DMS79 (cell line): ENCODE measurements at places on chromosomes 6 and 20.
A peak's percentile ranks its signal among the peaks of the same experiment; 100 is the strongest.

GRCh38 chr6:147055821-147056392 is 148.3 kb upstream of the STXBP5 start:
- DNase-seq, result no peak

GRCh38 chr6:144749263-144749662 is 464.1 kb downstream of the UTRN start:
- no peak for DNase-seq

DNA sequence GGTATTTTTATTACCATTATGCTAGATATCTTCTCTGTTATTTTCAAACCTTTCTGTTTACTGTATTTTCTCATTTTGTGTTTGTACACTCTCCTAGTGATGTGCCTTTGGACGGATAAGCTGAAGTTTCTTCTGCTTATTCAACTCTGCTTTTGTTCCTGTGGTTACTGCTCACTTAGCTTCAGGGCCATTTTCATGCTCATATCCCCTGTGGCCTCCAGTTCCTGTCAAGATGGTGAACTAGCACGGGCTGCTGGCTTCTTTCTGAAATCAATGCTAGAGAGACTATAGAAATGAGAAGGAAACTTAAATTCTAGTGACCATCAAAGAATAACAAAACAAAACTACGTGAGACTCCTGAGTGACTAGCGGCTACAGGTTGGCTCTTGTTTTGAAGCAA is 6.8 kb upstream of the CST8 start:
- DNase-seq, result no peak

DNA sequence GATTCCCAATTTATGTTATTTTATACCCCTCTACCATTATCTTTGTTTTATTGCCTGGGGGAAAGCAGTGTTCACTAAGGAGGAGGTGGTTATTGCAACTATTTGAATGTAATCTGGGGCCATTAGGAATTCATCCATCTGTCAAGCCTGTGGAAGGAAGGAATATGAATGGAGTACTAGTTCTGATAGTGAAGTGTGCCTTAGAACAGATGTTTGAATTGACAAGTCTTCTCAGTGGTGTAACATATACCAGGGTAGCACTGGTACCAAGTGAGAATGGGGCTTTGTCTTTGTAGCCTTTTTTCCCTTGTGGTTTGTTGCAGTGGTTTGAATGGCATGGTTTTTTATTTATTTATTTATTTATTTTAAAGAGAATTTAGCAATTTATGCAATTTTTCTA is 27.9 kb upstream of the HDAC2 start:
- DNase-seq, result no peak

- no peak for DNase-seq
Measured at GRCh38 chr6:141824350-141824749, 308.4 kb upstream of the GJE1 start.

- DNase-seq, result no peak
Measured at GRCh38 chr20:49549801-49550551, 18.0 kb downstream of the PTGIS start.

- no peak for DNase-seq
Measured at GRCh38 chr20:6122111-6122872, 538 bp downstream of the FERMT1 start.

DNA sequence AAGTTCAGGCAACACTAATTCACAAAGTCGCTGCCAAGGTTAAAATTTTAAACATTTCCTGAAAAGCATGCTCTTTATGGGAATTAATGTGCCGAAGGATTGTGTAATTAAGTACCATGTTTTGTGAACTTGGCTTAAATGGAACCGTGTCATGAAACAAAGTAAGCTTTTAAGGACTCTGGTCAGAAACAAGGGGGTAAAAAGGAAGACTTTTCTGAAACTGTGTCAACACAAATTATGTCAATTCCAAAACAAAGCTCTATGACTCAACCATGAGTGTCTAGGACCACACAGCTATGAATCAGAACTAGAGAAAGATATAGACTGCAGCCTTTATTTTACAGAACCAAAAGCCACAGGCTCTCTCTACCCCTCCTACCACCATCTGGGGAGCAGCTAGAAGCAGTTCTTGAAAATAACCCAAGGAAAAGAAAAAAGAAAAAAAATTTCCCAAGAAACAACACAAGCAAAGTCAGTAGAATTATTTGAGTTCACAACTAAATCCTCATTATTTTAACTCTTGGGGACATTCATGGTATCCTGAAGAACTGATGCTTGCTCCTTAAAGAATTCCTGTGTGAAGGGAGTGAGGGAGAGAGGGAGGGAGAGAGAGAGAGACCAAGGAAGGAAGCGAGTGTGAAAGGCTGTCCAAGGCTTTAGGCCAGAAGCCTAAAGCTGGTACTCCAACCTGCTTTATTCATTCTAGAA is 81.9 kb downstream of the ZMYND8 start:
- no peak for DNase-seq

- no peak for DNase-seq
Measured at GRCh38 chr6:23503173-23503572, 622.8 kb upstream of the NRSN1 start.

DNA sequence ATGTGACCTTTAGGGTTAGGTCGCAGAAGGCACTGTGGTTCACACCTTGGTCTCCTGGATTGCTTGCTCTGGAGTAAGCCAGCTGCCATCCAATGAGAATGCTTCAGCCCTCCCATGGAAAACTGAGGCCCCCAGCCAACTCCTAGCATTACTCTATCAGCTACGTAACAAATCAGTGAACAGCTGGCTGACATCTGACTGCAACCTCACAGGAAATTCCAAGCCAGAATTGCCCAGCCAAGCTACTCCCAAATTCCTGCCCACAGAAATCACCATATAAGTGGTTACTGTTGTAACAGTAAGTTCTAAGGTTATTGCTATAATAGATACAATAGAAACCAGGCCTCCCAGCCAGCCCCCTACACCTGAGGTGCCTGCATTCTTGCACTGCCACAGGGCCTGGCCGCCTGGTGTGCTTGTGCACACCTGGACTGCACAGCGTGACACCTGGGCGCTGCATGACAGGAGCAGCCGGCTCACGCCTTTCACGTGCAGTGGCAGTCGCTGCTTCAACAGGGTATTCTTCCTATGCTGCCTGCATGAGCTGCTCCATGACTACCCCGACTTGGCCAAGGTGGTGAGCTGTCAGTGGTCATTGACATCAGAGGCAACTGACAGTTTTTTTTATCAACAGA is 429.7 kb upstream of the RUNX2 start:
- no peak for DNase-seq

GRCh38 chr20:63602321-63602720 is 24.6 kb downstream of the GMEB2 start:
- no peak for DNase-seq

GRCh38 chr6:141463237-141463977 is 669.3 kb upstream of the GJE1 start:
- peak; percentile 15 for DNase-seq

- peak; percentile 42 for DNase-seq
Measured at GRCh38 chr6:111550953-111551352, 54.7 kb downstream of the TRAF3IP2 start.

DNA sequence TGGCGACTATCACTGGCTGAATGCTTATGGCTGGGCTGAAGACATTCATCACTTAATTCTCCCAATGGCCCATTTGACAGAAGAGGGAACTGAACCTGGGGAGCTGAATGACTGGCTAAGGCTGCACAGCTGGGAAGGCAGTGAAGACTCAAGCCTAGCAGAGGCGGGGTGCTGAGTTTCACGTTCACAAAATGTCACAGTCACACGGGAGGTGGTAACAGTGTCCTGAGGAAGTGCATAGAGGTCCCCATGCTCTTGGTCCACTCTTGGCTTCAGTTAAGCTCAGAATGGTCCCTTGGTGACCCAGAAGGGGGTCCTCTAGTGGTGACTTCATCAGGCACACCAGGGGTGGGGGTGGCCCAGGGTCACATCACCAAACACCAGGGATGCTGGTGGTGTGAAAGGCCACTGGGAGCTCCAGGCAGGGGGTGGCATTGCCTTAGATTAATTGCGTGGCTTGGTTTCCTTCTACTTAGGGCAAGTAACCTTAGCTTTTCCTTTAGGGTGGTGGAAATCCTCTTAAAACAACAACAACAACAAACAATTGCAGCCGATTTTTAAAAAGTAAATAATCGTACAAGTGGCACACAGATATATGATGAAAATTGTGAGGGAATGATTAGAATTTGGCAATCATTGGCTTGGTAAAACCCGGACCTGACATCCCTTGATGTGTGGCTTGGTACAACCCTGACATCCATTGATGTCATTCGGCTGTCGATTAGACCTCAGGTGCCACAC is 45.0 kb downstream of the SULF2 start:
- DNase-seq, result no peak

GRCh38 chr20:675453-676314 is at the start of gene SCRT2:
Gene SCRT2 (minus strand): TSS chr20:675802. CDS start chr20:675601, 201 bp downstream.
- DNase-seq, result no peak

- DNase-seq, result no peak
Measured at GRCh38 chr6:74115674-74116073, 419.7 kb downstream of the CD109 start.

DNA sequence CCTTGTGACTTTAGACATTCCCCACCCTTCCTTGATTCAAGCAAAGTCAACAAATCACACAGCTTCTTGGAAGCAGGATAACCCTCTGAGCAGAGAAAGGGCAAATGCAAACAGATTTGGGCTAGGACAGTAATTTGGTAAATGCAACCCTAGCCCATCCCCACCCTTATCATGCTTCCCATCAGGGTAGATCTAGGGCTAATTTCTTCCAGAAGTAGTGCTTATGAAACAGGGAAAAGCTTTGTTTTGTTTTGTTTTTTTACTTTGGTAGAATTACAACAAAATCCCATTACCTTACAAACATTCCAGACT is 525.1 kb upstream of the NOX3 start:
- DNase-seq, result no peak

DNA sequence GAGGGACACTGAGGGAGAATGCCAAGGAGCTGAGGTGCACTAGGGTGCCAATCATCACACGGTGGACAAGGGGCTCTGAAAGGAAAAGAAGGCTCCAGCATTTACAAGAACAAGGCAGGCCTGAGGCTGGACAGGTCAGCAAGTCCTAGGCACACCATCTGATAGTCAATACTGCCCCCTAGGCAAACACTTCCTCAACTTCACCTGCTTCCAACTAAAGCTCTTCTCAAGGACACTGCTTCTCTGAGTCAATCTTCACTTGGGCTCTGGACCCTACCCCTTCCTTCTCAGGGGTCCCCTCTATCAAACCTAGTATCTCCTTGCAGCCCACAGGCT is 37.7 kb upstream of the SLC4A11 start:
- no peak for DNase-seq

DNA sequence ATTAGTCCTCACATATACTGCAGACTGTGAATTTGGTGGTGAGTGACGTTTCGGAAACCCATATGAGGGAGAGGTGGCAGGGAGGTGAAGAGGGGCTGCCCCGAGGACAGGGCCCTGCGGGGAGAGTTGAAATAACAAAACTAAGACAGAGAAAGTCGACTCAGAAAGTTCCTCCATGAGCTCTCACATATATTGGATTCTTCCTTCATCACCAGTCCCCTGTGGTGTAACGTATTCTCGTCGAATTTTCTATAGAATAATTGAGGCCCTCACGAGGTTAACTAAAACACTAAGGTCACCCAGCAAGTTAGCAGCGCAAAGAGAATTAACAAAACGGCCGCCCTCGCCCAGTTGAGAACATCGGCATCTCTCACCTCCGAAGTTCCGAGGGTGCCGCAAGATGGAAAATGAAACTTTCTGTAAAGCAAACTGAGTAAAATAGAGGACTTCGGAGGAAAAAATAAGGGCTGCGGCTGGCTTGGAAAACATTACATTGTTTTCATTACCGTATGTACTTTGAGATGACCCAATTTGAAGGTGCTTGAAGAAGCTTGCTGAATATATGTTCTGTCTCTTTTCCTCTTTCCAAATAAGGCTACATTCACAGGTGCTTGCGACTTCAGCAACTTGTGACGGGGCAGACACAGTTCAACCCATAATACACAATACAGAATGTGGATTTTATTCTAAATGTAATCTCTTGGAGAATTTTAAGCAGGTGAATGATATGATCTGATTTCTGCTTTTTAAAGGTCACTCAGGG is 490.9 kb upstream of the JARID2 start:
- no peak for DNase-seq

GRCh38 chr20:21114584-21114983 is 8.4 kb upstream of the LINC00237 start:
- DNase-seq, result no peak

DNA sequence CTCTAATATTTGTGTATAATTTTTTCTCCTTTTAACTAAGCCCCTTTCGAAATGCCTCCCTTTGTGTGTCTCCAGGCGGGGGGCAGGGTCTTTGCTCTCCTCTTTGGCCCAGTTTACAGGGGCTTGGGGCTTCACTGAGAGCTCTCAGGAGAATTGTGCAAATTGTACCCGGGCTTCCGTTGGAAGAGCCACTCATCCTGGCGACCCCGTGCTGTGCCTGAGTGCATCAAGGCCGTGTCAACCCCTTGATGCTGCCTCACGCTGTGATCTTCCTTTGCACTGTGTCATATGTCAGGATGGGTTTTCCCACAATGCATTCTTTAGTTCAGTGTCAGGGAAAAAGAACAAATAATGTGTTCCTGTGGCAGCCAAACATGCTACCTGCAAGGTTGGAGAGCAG is 118.0 kb upstream of the POU3F2 start:
- DNase-seq, result peak; percentile 12

- DNase-seq, result no peak
Measured at GRCh38 chr20:19322061-19322985, 109.9 kb downstream of the SLC24A3 start.

DNA sequence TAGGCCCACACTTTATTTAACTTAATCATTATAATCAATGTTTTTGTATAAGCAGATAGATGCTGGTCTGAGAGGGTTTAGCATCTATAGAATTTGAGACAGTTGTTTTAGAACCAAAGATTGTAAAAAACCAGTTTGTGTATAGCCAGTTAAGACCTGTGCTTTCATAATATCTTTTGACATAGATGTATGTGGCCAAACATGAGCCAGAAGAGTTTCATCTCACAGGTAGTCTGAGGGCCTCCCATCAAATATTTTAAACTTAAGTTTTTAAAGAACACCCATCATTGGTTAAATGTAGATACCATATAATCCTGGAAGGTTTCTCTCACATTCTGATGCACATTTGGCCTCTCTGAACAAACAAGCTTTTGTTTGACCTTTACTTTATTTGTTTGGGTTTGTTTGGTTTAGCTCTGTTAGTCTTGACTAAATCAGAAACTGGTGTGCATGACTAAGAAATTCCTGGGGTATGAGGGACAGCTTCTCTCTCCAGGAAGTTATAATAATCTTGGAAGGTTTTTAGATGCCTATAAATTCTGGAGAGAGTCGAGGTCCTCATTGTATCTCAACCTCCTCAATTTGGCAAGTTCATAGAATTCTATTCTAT is 58.0 kb upstream of the TMEM200A start:
- DNase-seq, result no peak

DNA sequence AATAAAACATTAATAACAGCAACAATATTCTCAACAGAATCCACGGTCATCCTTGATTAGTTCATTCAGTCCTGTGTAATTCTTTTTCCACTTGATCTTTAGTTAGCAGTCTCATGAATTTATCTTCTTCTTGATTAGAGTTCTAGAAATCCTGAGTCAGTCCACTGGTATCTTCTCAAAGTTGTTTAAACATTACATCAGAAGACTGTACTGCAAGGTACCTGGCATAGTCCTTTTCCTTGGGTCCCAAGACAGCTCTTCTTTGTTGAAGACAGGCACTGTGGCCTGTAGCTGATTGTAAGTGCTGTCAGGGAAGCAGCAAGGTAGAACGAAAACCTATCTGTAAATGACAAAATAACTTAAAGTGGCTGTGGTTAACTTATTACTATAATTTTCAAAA is 11.8 kb downstream of the MAP3K4 start:
- DNase-seq, result no peak
